ENCODE measurements at places on chromosomes 2 and 18.

GRCh38 chr18:22547807-22548561 lies 130.3 kb upstream of the CTAGE1 start:
- DNase-seq, result no peak

- peak; percentile 33 for DNase-seq
Measured at GRCh38 chr2:160666154-160667060, 172.8 kb upstream of the RBMS1 start.

DNA sequence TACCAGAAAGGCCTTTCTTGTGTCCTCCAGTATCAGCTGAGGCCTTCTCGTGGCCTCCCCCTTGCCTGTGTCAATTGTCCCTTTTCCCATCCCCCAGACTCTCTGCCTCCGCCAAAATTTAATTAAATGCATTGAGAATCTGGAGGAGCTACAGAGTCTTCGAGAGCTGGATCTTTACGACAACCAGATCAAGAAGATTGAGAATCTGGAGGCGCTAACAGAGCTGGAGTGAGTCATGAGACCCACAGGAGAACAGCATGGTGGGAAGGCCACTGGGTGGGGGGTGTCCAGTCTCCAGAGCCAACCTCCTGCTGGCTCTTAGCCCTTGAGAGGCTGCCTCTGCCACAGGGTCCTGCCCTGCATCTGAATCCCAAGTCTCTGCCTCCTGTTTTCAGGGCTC lies 8.8 kb downstream of the PPP1R7 start:
- no peak for DNase-seq

DNA sequence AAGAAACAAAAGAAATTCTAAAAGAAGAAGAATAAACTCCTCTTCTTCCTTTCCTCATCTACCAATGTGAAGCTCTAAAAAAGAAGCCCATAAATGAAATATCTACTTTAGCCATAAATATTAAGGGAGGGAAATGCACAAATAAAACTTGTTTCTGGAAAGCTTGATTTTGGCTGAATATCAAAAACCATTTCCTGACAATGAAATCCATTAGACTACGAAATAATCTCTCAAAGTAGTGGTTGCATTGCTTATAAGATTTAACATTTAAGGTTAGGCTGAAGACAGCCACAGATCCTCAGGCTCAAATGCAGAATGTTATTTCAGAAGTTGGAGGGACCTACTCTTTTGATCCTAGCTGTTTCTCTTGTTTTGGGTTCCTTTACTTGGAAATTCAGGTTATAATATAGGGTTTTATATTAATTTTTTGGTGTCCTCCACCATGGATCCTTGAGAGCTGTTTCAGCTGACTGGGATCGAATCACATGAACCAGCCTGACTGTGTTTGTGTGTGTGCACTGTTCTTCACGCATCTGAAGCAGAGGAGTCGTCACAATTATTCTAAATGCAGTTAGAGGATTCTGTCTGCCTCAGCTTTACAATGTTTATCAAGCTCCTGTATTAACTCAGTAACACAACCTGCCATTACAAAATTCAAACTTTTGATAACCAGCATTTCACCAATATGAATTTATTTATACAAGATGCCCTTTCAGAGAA lies 474.8 kb downstream of the ARHGAP15 start:
- no peak for DNase-seq

GRCh38 chr2:71556692-71557250 lies 103.4 kb downstream of the DYSF start:
- no peak for DNase-seq
